ENCODE measurements at places on chromosomes 4 and X.
A peak's percentile ranks its signal among the peaks of the same experiment; 100 is the strongest.

- no peak for DNase-seq
Observed at GRCh38 chrX:24561121-24561520, 86.0 kb downstream of the PCYT1B start.

- no peak for DNase-seq
Observed at GRCh38 chrX:40663078-40663740, 15.8 kb upstream of the CXorf38 start.

- DNase-seq, result no peak
Observed at GRCh38 chr4:11625211-11625610, 196.5 kb upstream of the HS3ST1 start.

DNA sequence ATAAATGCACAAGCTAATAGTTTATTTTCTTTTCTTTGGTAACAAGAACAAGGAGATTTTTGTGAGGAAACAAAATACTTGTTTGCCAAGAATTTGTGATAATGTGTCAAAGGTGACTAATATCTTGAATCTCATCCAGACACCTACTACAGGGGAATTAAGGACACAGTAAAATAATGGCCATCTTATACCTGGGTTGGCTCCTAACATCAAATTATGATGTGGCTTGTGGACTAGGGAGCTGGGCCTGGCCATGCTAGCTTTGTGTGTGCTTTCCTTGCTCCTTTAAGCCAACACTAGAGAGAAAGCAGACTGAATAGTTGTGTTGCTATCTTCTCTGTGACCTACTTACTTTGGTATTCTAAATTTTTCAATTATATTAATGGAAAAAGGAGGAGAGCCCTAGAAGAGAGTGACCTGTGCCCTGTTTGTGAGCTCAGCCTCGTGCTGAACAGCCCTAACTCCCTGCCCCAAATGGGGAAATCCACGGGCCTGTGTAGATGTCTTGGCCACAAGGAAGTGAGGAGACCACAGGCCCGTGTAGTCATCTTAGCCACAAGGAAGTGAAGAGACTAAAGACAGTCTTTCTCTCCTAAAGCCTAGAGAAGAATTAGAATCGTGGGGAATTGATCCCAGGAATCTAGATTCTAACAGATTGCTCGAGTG, 23.3 kb downstream of the ARHGAP24 start:
- peak; percentile 70 for DNase-seq

DNA sequence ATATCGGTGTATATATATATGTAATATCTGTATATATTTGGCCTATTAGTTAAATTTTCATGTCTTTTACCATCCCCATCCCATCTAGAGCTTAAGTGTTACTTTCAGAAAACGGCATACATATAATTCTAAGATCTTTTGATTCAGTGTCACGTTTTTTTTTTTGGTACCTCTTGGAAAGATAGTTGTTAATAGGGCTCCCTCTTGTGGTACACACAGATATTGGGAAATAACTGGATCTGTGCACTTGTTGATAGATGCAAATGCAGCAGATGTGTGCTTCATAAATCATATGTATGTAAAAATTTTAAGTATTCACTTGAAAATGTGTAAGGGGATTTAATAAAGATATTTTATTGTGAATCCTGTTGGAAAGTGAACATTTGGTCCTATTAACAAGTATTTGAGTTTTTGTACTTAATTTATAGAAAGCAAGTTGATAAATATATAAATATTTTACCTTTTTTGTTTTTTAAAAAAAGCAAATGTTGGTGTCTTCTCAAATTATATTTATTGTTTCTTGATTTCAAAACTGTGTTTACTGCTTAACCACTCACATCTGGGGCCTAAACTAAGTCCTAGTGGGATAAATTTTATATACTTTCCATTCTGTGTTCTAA, 74.7 kb downstream of the PAQR3 start:
- DNase-seq, result no peak

DNA sequence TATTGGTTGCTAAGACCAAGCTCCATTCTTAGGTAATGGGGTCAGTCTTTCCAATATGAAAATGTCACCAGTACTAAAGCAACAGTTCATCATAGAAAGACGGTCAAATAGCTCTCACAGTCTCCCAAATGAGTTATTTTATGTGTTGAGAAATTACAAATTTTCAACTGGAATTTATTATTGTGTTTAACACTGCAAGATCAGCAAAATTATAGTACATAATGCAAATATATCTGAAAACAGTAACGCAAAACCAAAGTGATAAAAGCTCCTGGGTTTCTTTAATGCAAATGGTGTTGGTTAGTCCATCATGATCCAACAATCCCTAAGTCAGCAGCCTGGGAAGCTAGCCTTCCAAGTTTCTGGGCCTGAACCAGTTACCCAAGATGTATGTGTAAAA, 61.5 kb upstream of the EGFL6 start:
- no peak for DNase-seq

DNA sequence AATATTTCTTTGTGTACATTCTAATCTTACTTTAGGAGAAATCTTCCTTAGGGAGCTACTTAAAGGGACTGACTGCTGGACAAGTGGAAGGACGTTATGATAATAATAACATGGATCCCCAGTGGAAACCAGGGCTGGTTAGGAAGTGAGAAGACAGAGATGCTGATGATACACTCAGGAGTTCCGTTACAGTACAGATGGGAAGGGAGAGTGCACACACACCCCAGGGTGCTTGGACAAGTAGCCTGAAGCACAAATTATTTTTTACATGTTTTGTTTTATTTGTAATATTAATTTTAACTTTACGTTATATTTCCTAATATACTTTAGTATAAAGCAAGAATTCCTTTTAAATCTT, 84.1 kb downstream of the BMPR1B start:
- DNase-seq, result no peak

DNA sequence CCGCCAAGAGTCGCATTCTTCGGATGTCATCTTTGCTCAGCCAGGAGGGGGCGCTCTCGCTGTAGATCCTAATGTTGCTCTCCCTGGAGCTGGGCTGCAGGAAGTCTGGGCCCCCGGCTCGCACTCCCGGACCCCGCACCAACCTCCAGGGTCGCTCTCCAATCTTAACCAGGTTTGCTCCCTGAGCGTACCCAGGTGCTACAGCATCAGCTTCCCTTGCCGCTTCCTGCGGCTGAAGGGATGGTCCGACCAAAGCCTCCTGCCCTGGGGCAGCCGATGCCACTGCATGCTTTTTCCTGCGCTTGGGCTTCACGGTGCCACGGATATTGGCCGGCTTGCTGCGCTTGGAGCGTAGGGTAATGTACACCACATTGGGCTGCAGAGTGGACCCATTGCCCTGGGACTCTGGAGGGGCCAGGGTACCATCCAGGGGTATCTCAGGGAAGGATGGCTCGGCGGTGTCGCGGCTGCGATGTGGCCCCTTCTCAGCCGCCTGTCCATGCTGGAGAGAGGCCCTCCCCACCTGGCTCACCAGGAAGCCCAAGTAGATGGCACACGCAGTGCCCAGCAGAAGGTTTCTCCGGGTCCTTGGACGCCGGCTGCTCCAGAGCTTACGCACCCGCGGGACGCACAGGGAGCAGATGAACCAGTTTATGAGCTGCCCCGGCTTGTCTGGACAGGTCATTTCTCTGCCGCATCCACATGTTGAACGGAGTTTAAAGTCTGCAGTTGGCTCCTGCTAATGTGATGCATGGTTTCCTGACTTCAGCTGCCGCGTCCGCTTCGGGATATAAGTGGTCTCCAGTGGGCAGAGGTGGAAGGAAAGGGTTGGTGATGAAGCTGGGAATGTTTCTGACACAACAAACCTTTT, 1.9 kb downstream of the GASK1B start:
- DNase-seq, result peak; percentile 67

- no peak for DNase-seq
Observed at GRCh38 chr4:122533841-122534240, 77.3 kb upstream of the IL2 start.

DNA sequence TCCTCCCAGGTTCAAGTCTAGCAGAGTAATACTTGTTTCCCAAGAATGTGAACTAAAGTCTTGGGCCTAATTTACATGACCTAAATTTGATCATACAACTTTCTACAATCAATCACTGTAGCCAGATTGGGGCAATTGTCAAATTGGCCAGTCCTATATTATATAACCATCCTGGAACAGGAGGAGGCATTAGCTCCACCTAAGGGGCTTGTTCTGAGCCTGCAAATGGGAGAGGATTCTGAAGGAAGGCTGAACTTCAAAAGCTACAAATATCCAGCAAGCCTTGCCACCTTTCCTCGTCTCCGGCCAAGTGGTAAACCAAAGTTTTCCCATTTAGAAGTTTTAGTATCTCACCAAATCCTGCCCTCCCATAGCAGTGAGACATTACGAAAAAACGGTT, 1289.6 kb upstream of the TENM3 start:
- DNase-seq, result no peak

- DNase-seq, result no peak
Observed at GRCh38 chr4:59127743-59128142, 2017.6 kb upstream of the IGFBP7 start.

DNA sequence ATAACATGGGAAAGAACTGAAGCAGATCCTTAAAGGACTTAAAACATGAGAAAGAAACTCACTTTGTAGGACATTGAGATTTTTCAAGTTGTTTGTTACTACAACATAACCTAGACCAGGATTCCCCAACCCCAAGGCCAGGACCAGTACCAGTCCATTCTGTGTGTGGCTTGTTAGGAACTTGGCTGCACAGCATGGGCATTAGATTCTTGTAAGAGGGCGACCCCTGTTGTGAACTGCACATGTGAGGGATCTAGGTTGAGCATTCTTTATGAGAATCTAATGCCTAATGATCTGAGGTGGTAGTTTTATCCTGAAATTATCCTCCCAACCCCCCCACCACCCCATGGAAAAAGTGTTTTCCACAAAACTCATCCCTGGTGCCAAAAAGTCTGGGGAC, 566.1 kb downstream of the KCTD8 start:
- DNase-seq, result no peak

DNA sequence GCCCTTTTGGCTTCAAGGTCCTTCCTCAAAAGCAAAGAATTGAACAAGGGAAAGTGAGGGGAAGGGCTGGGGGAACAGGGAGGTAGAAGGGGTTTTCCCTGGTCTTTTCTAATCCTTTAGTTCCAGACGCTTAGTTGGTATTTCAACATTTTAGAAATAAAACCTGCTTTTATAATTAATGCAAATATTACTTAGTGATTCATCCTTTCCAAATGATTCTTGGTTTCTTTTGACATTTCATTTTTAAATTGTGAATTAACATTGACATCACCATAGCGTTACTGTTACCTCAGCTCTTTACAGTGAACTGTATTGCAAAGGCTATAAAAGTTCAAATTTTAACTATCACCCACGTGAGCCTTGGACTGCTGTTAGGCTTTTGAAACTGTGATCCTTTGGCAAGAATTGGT, 20.9 kb downstream of the NFKB1 start:
- no peak for DNase-seq

DNA sequence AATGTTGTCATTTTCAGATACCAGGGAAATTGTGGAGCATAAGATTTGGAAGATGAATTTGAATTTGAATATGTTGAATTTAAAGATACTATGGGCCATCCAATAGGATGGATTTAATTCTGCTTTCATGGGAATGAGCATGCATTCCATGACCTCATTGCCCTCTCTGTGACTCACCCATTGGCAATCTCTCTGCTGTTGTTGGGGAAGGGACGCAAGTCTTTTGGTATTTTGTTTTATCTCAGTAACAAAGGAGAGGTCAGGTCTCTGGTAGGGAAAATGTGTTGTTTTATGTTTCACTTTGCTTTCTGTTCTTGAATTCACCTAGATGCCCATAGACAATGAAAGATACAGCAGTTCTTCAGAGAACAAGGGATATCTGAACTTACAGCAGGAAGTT, 42.1 kb upstream of the MAGEA4 start:
- DNase-seq, result no peak

- no peak for DNase-seq
Observed at GRCh38 chr4:79763486-79764075, 309.4 kb downstream of the ANTXR2 start.

DNA sequence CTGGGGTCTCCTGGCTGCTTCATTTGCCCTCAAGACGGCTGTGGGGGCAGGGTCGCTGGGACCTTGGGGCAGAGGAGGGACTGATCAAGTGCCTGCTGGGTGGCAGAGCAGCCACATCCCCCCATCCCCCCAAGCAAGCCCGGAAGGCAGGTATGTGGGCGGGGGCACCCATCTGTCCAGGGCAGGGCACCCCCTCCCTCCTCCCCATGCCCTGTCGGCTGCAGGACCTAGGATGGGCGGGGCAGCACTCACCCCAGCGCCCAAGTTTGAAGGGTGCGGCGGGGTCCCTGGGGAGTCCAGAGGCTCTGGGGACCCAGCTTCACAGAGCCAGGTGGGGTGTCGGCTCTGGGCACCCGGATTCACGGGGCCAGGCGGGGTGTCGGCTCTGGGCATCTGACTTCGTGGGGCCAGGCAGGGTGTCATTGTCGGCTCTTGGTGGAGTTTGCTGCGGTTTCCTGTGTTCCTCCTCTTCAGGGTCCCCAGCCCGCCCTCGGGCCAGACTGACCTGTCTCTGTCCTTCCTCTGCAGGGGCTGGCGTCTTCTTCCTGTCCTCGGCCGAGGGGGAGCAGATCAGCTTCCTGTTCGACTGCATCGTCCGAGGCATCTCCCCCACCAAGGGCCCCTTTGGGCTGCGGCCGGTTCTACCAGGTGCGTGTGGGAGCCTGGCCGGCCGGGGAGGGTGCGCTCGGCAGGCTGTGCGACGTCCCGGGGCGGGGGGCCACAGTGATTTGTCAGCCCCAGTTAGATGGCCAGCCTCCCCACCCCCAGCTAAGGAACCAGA, 22.1 kb downstream of the DOK7 start:
- no peak for DNase-seq

DNA sequence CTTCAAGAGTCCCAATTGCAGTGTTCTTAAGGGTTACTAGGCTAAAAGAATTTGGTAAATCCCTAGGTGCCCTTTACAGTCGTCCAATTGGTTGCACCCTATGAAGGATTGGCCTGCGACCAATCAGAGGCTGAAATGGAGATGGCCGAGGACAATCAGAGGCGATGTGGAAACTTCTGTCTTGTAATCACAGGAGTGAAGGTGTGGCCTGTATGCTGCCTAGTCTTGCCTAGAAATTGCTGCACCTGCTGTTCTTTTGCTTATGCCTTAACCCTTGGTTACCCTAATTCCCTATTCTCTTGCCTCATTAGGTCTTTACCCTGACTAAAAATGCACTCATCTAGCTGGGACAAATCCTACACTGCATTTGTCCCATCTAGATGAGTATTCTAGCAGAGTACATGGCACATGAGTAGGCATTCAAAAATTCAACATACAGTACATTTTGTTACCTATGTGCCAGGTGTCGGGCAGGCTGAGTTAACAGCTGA, 1.0 kb upstream of the DCK start:
- no peak for DNase-seq

DNA sequence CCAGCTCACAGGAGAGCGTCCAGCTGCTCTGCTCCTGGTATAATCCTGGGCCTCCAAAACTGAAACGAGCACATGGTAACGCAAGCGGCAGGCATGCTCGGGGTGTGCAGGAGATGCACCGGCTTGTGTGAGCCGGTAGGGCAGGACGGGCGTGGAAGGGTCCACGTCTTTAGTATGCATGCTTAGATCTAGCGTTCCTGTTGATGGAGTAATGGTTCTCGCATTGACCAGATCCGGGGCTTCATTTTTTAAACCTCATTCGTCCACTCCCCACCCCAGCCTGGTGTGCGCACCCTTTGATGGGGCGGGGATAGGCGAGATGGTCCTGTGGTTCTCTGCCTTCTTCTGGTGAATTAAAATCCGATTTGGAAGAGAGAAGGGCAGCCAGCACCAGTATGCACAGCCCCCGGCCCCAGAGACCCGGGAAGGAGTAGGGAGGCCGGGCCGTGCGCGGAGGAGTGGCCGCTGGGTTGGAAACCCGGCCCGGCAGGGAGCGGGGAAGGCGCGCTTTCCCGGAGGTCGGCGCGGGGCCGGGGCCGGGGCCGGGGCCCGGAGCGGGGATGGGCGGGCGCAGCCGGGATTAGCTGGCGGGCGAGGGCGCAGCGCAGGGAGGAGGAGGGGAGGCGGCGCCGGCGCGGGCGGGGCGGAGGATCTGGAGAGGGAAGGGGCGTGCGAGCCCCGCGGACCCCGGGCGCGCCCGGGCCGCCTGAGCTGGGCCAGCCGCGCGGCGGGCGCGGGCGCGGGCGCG, 39.9 kb downstream of the FAM149A start:
- DNase-seq, result peak; percentile 73
